ENCODE measurements at places on chromosomes 5 and 9.

GRCh38 chr9:93675336-93676150, 99.2 kb downstream of the PHF2 start:
- H3K27ac ChIP-seq, result no peak overlapping the region
- no peaks in the 10 kb centered on the region for H3K36me3 ChIP-seq
- no peak overlapping the region for H3K4me3 ChIP-seq
- H3K27me3 ChIP-seq, result no peaks in the 10 kb centered on the region

- H3K4me1 ChIP-seq, result peaks cover 5% of the 10 kb centered on the region
- DNase-seq, result no peak
- no peaks in the 10 kb centered on the region for H3K27me3 ChIP-seq
- H3K36me3 ChIP-seq, result no peaks in the 10 kb centered on the region
- no peak overlapping the region for H3K27ac ChIP-seq
Measured at GRCh38 chr5:159923008-159923407, 6.7 kb downstream of the ADRA1B start.

DNA sequence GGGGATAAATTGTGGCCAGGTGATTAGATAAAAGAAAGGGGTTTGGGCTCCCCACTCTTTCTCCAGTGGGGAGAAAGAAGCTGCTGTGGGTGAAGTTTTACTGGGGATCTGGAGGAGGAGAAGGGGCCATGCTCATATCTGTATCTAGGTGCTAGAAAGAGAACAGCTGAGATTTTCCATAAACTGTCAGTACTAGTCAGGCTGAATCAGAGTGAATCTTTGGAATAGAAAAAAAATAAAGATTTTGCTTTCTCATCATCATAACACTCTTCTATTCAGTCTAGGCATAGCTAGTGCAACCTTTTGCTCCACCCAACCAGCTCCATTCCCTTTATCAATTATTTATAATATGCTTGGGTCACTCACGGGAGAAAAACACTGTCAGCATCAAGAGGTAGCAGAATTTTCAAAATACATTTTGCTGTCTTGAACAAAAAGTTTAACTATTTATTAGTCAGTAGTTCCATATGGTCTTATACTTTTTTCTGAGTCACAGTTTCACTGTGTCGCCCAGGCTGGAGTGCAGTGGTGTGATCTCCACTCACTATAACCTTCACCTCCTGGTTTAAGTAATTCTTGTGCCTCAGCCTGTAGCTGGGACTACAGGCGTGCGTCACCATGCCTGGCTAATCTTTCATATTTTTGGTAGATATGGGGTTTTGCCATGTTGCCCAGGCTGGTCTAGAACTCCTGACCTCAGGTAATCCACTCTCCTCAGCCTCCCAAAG, 21.3 kb upstream of the ERMP1 start:
- no peak overlapping the region for H3K27ac ChIP-seq
- no peaks in the 10 kb centered on the region for H3K4me1 ChIP-seq
- no peak for DNase-seq

DNA sequence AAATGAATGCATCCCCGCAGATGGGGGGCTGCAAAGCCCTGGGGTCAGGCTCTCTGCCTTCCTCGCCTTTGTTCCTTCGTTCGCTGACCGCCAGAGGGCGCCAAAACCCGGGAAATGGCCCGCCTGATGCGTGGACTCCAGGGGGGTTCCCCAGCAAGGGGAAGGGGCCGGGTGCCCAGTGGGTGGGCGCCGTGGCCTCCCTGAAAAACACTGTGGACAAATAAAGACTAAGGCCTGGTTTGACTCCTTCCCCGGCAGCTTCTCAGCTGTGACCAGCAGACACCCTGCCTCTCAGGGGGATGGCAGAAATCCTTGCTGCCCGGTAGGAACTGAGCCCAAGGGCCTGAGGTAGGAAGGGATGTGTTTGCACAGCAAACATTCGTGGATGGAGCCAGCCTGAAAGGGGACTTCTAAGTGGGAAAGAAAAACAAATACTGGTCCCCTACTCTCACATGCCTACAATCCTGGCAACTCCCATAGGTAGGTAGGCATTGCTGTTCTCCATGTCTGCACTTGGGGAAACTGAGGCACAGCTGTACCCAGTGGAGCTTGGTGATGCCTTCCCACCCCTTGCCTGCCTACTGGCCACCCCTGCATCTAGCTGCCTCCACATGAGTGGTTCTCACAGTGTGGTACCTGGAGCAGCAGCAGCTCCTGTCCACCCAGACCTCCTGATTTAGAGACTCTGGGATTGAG, 57.7 kb downstream of the DUSP1 start:
- H3K27me3 ChIP-seq, result no peaks in the 10 kb centered on the region
- DNase-seq, result no peak
- H3K36me3 ChIP-seq, result no peaks in the 10 kb centered on the region
- peak overlapping the region; percentile 40 for H3K4me3 ChIP-seq
- H3K27ac ChIP-seq, result peak overlapping the region; percentile 66

All from Panc1 (cell line).